ENCODE measurements at places on chromosomes 3 and 15.

- peak; percentile 22 for DNase-seq
These were observed 2.7 kb downstream of the ARHGEF26 start for GRCh38 chr3:154123906-154124305.

DNA sequence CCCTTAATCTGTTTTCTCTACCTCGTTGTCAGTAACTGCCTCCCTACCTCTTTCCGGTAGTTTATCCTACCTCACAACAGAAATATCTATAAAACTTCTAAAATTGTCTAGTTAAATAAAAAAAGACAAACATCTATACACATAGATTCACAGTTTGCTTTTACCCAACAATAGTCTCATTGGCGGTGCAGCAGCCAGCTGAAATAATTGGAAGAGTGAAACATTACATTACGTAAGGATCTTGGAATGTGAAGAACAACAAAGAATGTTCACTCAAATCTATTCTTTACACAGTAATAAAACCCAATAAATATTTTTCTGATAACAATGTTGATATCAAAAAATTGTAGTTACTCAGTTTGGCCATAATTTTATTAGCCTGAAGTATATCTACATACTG lies 115.5 kb upstream of the ARPP21 start:
- DNase-seq = peak; percentile 36

DNA sequence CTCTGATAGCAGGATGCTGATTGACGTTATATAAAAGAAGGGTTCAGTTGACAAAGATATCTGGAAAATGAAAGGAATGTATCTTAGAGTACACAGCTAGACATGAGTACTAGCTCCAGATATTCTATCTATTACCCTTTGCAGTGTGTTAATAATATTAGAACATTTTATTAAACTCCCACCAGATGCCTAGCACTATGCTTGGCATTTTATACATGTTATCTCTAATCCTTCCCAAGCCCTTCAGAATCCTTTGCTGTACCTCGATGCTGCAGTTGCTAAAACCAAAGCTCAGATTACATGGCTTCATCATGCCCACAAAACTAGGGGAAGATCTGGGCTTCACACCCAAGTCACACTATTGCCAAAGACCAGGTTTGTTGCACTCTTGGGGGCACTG lies 350.1 kb upstream of the AZI2 start:
- no peak for DNase-seq

DNA sequence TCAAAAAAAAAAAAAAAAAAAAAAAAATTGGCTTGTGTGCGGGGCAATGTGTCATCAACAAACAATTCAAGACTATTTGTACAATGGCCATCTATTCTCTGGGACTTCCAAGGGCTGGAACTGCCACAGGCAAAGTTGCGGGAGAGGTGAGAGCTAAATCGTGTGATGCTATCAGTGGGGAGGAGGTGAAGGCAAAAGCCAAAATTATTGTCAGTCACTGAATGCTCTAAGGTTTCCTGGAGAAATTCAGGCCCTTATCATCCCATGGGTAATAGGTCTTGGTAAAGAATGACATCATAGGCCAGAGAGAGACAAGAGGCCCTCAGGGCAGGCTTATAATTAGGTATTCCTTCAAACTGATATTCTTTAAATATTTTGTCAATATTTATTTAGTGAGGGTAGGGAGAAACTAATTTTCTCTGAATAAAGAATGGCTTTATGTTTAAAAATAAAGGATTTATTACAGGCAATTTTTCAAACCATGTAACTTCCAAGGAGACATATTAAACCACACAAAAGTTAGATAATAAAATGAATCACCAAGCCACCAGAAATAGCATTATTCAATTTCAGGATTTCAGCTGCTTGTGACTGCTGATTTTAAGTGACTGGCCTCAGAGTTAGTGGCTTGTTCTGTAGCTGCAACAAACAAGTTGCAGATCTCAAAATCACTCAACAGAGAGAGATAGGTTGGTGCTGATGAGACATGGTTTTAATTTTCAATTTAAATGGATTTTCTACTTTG lies 226.3 kb upstream of the MRPL3 start:
- peak; percentile 36 for DNase-seq

DNA sequence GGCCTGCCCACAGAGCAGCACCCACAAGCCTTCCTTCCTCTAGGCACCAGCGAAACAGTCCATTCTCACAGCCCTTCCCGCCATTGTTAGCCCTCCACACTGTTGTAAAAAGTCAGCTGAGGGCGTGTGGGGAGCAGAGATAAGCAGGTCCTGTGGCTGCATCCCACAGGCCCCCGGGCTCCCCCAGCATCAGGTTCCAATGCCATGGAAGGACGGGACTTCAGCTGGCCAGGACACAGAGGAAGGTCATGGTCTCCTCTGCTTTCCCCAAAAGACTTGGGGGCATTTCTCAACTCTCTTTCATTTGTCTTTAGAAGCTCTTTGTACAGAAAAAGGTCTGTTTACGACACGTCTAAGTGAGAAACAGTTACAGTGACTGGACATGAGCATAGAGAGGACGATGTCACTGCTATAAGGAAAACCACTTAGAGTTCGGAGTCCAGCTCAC lies 85.2 kb upstream of the HERC1 start:
- no peak for DNase-seq

Data from fibroblast of skin of scalp (primary cell).